Left kidney (tissue), 8 donors: ENCODE measurements at places on chromosomes 7 and 10.
A peak's percentile ranks its signal among the peaks of the same experiment; 100 is the strongest.

DNA sequence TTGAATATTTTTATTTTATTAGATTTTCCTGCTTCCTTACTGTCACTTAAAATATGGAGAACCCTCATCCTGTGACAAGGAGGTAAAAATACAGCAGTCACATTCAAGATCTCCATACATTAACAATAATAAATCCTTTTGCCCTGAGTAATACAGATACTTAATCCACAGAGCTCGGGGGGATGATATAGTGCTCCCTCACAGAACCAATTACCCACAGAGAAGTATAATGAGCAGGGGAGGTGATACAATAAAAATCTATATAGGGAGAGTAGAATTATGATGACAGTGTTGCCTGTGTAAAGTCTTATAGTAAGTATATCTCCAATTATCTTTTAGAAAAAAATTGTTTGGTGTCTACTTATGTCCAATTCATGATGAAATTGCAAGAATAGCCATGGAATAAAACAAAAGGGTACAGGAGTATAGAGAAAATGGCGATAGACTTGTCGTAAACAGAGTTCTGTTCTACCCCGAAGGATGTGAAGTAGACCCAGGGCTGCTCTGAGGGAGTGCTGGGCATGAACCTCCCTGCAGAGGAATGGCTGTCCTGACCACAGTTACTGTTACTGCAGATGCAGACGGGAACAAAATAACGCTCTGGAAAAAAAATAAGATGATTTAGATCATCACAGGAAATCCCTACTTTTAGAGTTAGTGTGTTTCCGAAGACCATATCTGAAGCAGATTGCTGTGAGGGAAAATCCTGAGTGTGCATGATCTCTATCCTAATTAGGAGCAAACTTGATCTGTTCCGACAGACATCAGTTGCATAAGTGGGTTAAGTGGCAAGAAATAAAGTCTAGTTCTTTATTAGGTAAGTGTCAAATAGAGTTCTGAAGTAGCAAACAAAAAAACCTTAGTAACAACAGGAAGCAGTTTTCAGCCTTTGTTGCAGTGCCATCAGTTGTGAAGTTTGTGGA, 123.7 kb downstream of the KAT6B start:
- no peak for DNase-seq

DNA sequence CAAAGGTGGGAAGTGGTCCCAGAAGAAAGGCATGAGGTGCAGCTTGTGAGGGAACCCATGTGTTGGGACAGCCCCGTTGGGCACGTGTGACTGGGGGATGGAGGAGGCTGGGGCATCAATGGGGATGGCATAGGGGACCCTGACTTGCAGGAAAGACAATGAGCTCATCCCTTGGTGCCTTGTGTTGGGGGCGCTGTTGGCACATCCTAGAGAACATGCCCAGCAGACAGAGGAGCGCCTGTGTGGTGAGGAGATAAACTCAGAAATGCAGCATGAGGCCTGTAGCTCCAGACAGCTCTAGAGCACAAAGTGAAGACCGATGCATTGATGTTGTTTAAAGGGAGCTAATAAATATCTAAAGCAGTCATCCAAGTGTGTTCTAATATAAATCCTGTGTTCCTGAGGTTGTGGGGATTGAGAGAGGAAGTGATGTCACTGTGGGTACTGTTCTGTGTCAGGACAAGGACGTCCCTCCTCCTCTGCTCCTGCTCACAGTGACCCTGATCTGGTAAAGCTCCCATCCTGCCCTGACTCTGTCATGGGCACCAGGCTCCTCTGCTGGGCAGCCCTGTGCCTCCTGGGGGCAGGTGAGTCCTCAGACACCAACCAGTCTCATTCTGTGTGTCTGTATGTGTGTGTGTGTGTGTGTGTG, 126.1 kb upstream of the PRSS58 start:
- no peak for DNase-seq

- DNase-seq, result no peak
These were observed 123.0 kb upstream of the WNT16 start for GRCh38 chr7:121205777-121206176.

- peak; percentile 38 for DNase-seq
These were observed 136.3 kb upstream of the FZD1 start for GRCh38 chr7:91127959-91128358.

- no peak for DNase-seq
These were observed 741.2 kb upstream of the ZWINT start for GRCh38 chr10:57102236-57102635.

GRCh38 chr10:90858461-90858968, 676 bp upstream of the HTR7 start:
- DNase-seq, result no peak

DNA sequence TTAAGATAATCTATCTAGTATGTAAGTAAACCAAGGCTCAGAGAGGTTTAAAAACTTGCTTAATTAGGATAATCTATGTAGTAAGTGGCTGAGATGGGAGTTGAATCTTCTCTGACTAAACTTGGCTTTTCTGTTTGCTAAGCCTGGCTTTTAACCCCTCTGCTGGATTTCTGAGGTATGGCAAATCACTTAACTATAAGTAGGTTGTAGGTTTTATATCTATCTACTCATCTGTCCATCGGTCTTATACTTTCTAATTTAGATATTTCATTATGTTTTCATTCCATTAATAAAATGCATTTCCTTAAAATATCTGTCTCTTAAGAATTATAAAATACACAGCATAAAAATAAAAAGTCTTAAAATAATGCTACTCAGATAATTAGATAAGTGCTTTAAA, 59.4 kb downstream of the ST7 start:
- no peak for DNase-seq

GRCh38 chr7:134315679-134316538, 821 bp downstream of the SLC35B4 start:
- no peak for DNase-seq

DNA sequence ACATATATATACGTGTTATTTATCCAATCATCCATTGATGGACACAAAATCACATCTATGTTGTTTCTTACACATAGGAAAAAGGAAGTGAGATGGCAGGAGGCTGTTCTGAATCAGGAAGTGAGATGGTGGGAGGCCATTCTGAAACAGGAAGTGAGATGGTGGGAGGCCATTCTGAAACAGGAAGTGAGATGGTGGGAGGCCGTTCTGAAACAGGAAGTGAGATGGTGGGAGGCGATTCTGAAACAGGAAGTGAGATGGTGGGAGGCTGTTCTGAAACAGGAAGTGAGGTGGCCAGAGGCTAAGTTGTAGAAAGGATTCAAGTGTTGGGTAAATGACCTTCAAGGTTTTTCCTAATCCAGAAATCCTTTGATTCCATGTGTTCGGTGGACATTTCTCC, 921.5 kb downstream of the TYW1 start:
- no peak for DNase-seq

DNA sequence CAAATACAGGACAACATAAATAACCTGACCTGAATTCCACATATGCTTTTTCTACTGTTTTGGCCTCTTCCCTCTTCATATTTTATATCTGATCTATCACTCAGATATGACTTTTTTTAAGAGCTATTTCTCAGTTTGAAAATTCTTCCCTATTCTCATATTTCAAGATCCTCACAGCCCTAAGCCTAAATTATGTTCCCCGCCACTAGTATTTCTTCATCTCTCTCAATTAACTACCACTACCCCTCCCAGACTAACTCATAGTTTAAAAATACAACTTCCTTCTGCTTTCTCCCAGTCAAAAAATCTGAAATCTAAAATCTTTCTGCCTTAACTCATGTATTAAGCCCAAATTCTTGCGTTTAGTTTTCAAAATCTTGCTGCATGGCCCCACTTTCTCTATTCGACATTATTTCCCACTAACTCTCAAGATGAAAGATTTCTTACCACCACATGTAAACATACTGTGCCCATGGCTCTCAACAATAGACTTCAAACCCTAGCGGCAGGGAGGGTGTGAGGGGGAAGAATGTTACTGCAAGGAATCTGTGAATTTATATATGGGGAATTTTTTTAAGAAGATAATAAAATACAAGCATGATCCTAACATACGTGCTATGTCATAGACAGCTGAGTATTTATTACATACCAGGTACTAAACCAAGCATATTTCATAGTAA, 64.6 kb downstream of the TFEC start:
- DNase-seq, result no peak
